Tongue (tissue), 3 donors: ENCODE measurements at places on chromosomes 1 and 21. TPM values are rescaled to one million over a fixed set of nuclear protein-coding genes. Genes with fewer than 3 reads are reported as not detected.
A peak's percentile ranks its signal among the peaks of the same experiment; 100 is the strongest.

The APOBEC4 gene
- not detected for total RNA-seq

The LCE2B gene
- not detected for total RNA-seq

The HSPA6 gene
- 10.2 TPM for total RNA-seq

The PROX1 gene
- 15.6 TPM for total RNA-seq

GRCh38 chr1:86466986-86467385 lies 1.7 kb upstream of the CLCA1 start:
- no peak for DNase-seq

GRCh38 chr1:33608825-33609400 lies 136.5 kb downstream of the ZSCAN20 start:
- no peak for DNase-seq

DNA sequence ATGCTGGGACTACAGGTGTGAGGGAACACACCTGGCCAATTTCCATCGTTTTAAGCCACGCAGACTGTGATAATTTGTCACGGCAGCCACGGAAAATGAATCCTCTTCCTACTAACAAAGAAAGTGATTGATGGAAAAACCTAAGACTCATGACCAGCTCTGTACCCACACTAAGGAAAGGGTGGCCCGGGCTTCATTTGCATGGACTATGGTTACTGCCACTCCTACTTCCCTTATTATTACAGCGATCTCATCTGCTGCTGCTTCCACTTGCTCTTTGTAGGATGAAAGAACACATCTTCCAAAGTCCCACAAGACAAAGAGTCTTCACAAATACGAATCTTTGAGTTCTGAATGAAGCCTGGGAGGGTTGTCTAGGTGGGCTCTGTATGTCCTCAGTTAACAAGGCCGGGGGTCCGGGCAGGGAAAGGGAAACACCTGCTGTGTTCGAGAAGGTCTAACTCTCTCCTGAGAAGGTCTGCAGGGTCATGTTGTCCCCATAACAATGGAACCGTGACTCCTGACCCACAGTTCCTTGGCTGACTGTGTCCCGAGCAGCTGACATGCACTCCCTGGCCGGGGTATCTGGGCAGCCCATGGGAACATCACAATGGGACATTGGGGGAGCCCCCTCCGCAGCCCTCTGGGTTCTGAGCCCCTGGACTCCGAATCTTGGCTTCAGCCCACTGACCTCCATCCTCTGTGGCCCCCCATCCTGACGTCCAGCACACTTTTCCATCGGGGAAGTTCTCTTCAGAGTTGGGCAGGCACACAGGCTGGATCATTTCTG lies 13.3 kb upstream of the TFF1 start:
- DNase-seq: no peak

GRCh38 chr1:218344814-218345672 lies at the start of gene TGFB2:
Gene TGFB2, plus strand, starts transcription at chr1:218345336. Its CDS starts 1,366 bp downstream, at chr1:218346702.
- DNase-seq: peak; percentile 93

The SPRR2F gene
- not detected for total RNA-seq

DNA sequence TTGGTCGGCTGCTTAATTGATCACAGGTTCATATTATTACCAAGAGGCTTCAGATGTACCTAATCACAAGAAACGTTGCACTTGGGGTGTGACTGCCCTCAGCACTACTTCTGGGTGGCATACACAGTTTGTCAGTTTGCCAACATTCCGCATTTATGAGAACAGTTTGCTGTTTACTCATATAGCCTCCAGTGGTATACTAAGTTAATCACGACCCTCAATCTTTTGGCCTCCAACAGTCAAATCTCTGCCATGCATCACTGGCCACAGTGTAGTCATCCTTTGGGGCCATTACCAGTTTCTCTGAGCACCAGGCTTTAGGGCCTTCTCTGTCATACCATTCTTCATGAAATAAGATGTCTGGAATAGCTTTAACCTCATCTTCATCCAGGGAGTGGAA lies 62.8 kb upstream of the BCL9 start:
- no peak for DNase-seq

GRCh38 chr1:93820554-93821422 lies 58.2 kb downstream of the DNTTIP2 start:
- DNase-seq: no peak

DNA sequence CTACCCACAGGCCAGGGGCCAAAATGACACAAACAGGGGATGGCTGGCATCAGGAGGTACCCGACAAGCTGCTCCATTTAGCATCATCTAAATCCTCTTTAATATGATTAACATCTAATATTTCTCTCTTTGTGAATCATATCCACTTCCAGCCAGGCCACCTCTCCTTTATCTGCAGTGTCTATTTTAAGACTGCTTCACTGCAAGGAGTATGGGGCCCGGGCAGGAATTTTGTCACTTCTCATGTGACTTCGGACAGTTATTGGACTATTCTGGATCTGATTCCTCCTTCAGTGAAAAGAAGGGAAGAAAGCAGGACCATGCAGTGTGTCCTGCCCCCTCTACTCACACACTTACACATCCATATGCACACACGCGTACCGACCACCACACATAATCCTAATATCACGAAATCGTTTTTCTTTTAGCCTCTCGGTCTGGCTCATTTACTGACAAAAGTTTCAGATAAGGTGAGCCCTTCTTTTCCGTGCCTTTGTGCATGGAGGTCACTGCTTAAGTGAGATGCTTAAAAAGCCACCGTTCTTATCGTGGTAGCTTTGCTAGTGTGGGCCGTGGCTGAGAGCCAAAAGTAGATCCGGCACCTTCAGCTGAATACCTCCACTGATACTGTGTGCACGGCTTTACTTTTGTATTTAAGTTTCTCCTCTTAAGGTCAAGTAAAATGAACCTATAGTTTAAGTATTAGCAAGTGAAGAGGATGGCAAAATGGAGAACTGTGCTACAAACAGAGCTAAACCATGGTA lies 26.0 kb downstream of the PROX1 start:
- DNase-seq: no peak

DNA sequence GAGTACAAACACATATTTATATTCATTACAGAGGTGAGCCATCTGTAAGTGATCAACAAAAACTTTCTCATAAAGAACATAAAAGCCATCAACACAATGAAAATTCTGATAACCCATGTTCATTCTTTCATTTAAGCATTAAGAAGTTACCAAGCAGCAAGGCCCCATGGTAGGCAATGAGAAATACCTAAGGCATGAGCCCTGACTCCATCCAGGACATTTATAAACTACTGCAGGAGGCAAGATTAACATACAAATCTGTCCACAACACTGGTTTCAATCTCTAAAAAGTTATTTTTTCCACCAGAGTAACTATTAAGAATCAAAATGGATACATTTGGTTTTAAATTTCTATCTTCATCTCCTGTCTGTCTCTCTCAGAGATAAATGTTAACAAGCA lies 76.1 kb downstream of the SIPA1L2 start:
- no peak for DNase-seq

- no peak for DNase-seq
Observed at GRCh38 chr1:209516771-209517680, 66.5 kb upstream of the CAMK1G start.

DNA sequence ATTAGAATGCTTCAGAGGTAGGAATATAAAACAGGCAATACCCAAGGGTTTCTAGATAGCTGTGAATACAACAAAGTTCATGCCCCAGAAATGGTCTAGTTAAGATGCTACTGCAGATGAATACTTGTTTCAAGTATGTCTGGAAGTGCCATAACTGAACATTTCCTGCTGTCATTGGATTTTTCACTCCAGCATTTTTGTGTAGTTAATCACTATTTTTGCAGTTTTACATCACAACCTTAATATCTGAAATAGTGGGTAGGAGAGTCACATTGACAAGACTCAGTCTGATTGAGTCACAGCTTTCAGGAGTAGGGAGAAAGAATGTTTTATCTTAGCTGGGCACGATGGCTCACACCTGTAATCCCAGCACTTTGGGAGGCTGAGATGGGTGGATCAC lies 126.4 kb upstream of the C1orf21 start:
- DNase-seq: no peak

The FOXE3 gene
- total RNA-seq: not detected

DNA sequence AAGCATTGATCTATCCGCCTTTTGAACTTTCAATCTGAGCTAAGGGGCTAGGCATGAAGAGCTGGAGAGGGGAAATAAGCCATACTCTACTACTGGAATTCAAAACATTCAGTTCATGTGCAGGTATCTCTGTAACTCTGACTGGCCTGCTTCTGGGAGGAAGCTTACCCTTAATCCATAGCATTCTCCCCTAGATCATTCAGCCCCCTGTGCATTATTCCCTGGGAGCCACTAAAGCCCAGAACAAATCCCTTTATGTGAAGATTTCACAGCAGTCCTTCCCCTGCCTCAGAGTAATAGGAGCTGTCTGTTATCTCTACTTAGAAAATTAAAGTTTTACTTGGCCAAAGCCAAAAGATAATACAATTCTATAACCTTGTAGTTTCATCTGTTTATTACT lies 300.7 kb downstream of the SEC16B start:
- no peak for DNase-seq

The TAS1R1 gene
- total RNA-seq: 2.2 TPM

- DNase-seq: no peak
Observed at GRCh38 chr1:175127565-175127964, 59.9 kb downstream of the TNN start.

DNA sequence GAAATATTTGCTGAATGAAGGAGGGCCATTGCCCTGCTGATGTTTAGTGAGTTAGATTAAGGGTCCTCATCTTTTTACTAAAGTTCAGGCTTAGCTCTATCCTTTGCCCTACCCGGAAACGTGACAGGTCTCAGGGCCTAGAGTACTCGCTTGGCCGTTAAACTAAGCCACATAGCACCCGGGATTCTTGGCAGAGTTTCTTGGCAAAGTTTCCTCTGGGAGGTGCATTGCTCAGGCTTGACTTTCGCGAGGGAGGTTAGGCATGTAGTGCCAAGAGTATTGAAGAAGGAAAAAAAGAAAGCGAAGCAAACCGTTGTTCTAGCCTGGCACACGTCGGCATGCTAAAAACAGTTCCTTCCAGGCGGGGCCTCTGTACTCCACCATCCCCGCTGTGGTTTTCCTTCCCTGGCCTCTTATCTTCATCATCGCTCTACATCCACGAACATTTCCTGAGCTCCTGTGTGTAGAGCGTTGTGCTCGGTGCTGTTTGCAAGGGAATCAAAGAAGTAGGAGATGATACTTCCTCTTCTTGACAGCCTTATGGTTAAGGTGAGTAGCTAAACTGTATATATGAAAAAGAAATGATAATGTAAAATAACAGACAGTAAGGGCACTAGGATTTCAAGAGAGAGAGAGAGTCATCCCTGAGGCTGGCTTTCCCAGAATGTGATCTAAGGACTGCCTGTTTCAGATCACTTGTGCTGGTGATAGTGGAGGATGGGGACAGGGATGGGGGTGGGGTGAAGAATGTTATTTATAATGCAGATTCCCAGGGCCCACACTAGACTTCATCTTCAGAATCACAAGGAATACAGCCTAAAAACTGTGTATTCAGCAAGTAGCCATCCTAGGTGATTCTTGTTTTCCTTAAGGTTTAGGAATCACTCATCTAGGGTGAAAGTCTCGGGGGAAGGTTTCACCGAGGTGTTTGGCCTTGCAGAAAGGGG lies 18.8 kb downstream of the RNF220 start:
- DNase-seq: peak; percentile 69

DNA sequence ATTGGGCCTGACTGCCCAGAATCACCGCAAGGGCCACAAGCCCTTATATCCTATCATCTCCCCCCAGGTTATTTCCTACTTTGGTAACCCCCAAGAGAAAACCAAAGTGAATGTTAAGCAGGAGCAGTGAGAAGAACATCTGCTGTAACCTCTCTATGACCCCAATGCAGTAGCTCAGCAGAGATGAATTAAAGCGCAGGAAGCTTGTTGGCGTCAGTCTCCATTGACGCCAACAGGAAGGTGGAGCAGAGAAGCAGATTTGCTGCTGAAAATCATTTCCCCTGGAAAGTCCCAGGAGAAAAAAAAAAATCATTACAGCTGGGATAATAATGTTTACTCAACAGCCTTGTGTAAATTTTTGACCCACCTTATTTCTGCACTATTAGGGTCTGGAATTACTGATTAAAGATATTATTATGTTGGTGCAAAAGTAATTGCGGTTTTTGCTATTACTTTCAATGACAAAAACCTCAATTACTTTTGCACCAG lies 33.2 kb upstream of the FAM163A start:
- DNase-seq: peak; percentile 76

GRCh38 chr1:56547473-56547872 lies 31.9 kb downstream of the PLPP3 start:
- peak; percentile 73 for DNase-seq

The C1orf210 gene
- 1.0 TPM for total RNA-seq

GRCh38 chr1:197908716-197909220 lies 6.3 kb downstream of the C1orf53 start:
- peak; percentile 14 for DNase-seq

DNA sequence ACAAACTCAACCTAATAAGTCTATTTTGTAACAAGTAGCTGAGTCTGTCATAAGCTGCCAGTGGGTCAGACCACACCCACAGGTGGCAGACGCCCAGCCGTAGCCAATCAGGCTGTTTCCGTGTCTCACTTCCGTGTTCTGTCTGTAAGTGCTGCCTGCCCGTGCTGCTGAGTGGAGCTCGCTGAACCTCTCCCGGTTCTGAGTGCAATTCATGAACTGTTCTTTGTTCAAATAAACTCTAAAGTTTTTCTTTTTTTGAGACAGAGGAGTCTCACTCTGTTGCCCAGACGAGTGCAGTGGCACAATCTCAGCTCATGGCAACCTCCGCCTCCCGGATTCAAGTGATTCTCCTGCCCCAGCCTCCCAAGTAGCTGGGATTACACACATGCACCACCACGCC lies 25.1 kb downstream of the POFUT2 start:
- DNase-seq: no peak

DNA sequence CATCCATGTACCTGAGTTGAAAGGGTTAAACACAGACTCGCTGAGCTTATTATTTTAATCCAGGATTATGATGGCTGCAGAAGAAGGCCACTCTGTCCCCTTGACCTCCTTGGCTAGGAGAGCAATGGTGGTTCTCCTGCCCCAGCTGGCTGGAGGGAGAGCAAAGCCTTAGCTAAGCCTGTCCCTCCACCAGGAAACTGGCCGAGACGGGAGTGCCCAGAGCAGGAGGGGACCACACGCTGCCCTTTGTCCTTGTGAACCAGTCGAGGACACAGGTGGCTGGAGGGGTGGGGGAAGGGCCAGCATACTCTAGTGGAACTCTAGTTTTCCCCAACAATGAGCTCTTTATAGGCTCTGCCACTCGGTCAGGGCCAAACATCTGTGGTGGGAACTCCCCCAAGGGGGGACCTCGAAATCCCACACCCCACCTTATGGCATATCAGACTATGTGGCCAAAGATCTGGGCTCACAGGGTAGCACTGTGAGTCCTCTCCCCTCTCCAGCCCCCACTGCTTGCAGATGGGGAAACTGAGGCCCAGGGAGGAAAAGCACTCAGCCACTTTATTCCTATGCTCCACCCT lies 12.9 kb downstream of the KIAA1614 start:
- DNase-seq: peak; percentile 71
